ENCODE measurements at places on chromosomes 11 and 22.

DNA sequence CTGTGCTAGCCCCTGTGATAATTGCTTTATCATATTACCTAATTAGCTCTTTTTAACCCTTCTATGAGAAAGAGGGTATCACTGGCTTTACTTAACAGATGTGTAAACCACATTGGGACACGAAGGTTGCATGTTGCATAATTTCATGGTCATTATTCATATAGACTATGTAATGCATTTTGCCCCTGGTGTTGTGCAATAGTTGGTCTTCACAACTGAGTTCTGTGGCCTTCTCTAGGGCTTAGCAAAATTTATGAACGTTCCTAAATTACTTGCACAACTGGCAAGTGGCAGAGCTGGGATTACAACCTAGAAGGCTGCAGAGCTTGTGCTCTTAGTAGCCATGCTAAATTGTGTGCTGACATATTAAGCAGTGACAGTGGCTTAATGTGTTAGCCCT lies 34.6 kb upstream of the PDGFD start:
- no peaks in the 10 kb centered on the region for H3K4me1 ChIP-seq
- H3K27me3 ChIP-seq, result no peaks in the 10 kb centered on the region
- DNase-seq, result no peak
- no peaks in the 10 kb centered on the region for H3K36me3 ChIP-seq
- no peak overlapping the region for H3K4me3 ChIP-seq

DNA sequence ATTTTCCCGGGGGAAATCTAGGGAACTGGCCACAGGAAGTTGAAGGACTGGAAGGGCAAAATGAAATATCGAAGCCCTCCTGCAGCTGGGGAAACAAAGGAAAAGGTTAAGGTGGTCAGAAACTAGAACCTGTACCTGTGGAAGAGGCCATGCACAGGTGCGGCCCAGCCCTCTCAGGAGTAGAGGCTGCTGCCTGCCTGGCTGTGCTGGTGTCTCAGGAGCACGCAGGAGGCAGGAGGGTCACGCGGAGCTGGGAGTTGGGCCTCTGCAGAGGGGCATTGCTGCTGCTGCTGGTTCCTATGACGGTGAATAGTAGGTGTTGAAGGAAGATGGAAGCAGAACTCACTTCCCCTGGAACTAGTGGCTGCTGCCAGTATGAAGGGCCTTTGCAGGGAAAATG lies 425.7 kb downstream of the NTM start:
- H3K4me3 ChIP-seq, result no peak overlapping the region
- no peak overlapping the region for H3K27ac ChIP-seq
- H3K36me3 ChIP-seq, result no peaks in the 10 kb centered on the region
- DNase-seq, result no peak
- H3K27me3 ChIP-seq, result no peaks in the 10 kb centered on the region
- no peaks in the 10 kb centered on the region for H3K4me1 ChIP-seq

DNA sequence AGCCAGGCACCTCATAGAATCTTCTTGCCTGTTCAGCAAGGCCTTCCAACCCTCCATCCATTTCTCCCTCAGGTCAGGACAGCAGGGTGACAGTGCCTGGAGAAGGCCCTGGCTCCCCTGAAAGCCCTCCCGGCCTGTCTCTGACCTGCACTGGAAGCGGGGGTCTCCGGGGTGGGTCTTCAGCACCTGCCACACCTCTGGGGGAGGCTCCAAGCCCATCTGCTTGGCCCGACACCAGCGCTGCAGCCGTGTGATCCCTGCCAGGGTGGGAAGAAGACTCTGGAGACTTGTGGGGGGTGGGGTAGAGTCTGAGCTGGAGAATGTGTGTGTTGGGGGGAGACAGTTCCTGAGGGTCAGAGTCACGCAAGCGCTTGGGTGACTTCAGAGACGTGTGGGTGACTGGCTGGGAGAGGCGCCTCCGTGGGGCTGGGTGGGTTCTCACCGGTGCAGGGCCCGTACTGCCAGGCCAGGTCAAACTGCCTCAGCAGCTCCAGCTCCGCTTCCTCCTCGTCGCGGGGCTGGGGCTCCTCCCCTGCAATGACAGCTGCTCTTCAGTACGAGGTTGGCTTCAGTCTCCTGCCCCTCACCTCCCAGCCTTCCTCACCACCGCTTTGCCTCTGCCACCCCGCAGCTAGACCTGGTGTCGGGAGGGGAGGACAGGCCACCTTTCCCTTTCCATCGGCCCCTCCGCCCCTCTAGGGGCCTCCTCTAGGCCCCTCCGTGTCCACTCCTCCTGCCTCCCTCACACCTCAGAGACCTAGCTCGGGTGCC lies 615 bp downstream of the POLD4 start:
- H3K27me3 ChIP-seq, result no peaks in the 10 kb centered on the region
- peak overlapping the region; percentile 94 for H3K27ac ChIP-seq
- H3K4me3 ChIP-seq, result peak overlapping the region; percentile 79

- H3K36me3 ChIP-seq, result no peaks in the 10 kb centered on the region
- H3K4me3 ChIP-seq, result no peak overlapping the region
- no peaks in the 10 kb centered on the region for H3K27me3 ChIP-seq
- no peaks in the 10 kb centered on the region for H3K4me1 ChIP-seq
- DNase-seq, result peak; percentile 6
These were observed 53.1 kb upstream of the KCNQ1OT1 start for GRCh38 chr11:2752923-2753322.

GRCh38 chr11:45250035-45250718 lies 36.0 kb downstream of the SYT13 start:
- no peak for DNase-seq
- H3K4me1 ChIP-seq, result no peaks in the 10 kb centered on the region
- no peak overlapping the region for H3K4me3 ChIP-seq

DNA sequence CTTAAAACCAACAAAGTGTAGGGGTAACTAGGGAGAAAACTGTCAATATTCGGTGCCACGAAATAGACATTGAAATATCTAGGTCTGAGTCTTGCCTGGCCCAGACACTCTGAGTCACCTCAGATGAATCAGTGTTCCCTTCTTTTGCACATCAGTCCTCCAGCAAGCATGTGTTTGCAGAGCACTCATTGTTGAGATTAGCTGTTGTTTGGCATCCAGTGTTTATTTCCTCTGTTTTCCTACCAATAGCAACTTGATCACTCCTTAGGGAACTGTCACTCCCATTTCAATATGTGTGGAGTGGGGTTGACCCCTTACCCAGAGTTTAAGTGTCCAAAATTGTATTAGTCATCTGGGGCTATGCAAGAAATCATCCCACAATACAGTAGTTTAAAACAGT lies 4.7 kb upstream of the ASCC2 start:
- DNase-seq, result no peak
- no peak overlapping the region for H3K4me3 ChIP-seq
- no peaks in the 10 kb centered on the region for H3K36me3 ChIP-seq
- H3K27ac ChIP-seq, result peak overlapping the region; percentile 41

DNA sequence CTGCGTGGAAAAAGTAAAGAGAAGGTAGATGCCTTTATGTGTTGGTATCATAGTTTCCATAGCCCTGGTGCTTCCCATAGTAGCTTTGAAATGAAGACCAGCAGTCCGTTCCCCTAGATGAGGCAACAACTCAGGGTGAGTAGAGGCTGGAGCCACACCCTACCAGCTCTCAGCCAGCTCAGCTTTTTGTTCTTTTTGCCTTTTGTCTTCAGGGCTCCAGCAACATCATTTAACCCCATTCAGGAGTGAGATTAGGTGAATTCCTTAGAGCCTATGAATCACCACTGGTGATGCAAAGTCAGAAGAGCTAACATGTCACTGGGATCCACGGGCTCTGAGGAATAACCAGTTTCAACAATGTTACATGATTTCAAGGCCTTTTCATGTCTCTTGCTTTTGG lies 14.0 kb upstream of the SESN3 start:
- no peak for DNase-seq
- no peak overlapping the region for H3K4me3 ChIP-seq
- no peaks in the 10 kb centered on the region for H3K36me3 ChIP-seq
- no peaks in the 10 kb centered on the region for H3K27me3 ChIP-seq
- peaks cover 6% of the 10 kb centered on the region for H3K4me1 ChIP-seq

DNA sequence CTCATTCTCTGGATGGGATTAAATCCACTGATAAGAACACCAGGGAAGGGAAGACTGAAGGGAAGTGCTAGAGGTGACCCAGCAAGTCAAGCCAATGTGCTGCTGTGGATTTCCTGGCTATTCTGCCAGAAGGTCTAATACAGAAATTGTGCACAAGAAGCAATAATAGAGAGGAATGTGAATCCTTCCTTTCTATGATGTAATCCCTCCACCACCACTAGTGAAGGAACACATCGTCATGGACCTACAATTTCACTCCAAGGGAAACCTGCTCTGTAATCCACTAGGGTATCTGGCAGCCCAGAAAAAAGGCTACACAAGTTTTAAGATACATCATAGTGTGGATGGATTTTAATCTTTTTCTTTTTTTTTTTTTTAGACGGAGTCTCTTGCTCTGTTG lies 17.4 kb downstream of the LARGE2 start:
- no peaks in the 10 kb centered on the region for H3K4me1 ChIP-seq
- H3K36me3 ChIP-seq, result peaks cover 85% of the 10 kb centered on the region
- DNase-seq, result no peak
- no peaks in the 10 kb centered on the region for H3K27me3 ChIP-seq
- H3K27ac ChIP-seq, result no peak overlapping the region

DNA sequence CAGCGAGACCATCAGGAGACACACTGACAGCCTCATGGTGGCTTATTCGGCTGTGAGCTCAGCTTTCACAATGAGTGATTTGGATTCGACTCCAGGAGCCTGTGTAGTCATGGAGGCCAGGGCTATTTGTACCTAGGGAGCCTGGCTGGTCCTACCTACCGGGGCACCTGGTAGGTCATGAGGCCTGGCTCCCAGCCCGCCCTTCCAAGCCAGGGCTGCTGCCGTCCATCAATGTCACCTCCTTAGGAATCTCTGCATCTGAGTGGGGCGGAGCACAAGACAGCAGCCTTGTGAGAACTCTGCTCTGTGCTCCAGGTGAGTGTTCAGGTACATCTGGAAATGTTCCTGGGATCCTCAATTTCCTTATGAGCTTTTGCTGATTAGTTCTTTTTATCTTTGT lies at the start of gene SCGB1D4:
Gene SCGB1D4 (minus strand): TSS at position 101 of the 400 bp plus-strand sequence. CDS start 65 bp downstream, at position 36.
- no peaks in the 10 kb centered on the region for H3K4me1 ChIP-seq
- no peak within 1 kb of the TSS for H3K27ac ChIP-seq
- peaks cover 12% of the 10 kb centered on the region for H3K27me3 ChIP-seq
- no peak within 1 kb of the TSS for H3K4me3 ChIP-seq
- no peak for DNase-seq
- no peaks in the 10 kb centered on the region for H3K36me3 ChIP-seq

DNA sequence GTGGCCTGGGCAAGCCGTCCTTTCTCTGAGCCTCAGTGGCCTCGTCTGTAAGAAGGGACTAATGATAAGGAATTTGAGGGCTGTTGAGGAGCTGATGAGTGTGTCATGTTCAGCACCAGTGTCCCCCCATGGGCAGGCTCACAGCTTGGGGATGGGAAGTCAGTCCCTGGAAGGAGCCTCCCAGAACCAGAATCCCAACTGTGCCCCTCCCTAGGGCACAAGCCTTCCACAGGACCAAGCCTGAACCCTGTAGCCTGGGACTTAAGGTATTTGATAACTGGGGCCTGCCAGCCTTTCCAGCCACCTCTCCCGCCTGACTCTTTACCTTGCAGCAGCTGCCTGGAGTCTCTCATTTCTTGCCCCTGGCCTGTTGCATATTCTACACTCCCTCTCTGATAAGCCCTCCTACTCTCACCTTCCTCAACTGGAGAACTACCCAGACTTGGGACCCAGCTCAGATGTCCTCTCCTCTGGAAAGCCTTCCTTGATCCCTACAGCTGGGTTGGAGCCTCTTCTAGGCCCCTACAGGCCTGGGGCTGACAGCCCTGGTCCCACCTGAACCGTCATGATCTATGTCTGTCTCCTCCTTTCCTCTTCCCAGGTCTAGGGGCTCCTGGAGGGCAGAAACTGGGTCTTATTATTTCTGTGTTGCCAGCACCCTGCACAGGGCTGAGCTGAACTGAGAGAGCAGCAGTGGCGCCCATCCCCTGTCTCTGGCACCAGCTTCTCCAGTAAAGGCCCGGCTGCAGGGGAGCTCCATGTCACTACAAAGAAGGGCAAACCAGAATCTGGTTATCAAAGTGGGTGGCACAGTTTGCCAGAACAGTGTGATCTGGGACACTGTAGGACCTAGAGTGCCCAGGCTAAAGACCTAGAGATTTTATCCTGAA lies 1.6 kb downstream of the P2RY2 start:
- H3K27me3 ChIP-seq, result no peaks in the 10 kb centered on the region
- peaks cover 35% of the 10 kb centered on the region for H3K4me1 ChIP-seq
- no peak overlapping the region for H3K4me3 ChIP-seq

DNA sequence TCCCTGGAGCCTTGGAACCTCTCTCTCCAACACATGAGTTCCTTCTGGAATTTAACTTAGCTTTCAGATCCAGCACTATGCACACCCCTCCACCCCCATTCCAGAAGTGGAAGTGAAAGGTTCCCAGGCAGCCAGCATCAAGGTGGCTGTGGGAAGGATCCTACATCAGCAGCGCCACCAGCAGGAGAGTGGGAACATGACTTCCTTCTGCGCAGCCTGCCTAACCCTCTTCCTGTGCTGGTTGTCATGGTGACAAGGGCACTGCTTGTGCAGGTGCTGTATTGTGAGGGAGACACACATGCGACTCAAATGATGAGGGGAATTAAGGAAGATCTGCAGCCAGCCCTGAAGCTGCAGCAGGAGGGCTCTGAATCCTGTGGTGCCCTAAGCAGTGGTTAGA lies 904.5 kb upstream of the API5 start:
- no peaks in the 10 kb centered on the region for H3K36me3 ChIP-seq
- DNase-seq, result no peak
- no peaks in the 10 kb centered on the region for H3K4me1 ChIP-seq
- H3K27ac ChIP-seq, result no peak overlapping the region

GRCh38 chr11:107221748-107222285 lies 203.5 kb upstream of the GUCY1A2 start:
- H3K4me3 ChIP-seq, result no peak overlapping the region
- H3K27me3 ChIP-seq, result no peaks in the 10 kb centered on the region
- no peaks in the 10 kb centered on the region for H3K36me3 ChIP-seq

DNA sequence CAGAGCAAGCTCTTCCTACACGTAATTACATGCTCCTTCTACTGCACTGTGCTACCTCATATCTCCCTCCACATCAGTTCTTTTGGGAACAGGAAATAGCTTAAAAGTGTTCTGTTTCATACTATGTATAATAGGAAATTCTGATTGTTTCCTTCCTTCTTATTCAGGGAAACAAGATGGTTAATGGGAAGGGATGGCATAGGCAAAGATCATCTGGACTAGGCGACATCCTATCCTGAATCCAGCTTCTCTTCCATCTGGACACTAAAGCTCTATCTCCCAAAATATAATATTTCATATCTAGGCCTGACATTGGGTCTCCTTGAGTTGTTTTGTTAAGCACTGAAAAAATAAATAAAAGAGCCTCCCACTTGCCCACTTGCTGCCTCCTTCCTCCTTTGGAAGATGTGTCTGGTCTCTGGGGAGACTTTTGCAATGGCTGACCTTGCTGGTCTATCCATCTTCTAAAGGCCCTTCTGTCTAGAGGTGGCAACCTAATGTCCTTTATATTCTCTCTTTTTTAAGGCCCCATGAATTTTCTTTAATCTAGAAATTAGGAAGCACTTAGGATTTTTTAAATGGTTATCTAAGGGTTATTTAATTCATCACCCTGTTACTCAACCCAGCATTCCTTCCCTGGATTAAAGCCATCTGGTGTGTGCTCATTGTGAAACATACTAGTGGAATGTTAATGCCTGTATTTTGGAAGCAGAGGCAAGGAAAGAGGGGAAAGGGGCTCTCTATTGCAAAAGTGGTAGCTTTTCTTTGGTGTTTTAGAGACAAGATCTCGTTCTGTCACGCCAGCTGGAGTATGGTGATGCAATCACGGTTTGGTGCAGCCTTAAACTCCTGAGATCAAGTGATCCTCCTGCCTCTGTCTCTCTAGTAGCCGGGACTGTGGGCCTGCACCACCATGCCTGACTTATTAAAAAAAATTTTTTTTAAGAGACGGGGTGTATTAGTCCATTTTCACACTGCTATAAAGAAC lies 20.6 kb downstream of the CLMP start:
- no peak overlapping the region for H3K4me3 ChIP-seq
- no peaks in the 10 kb centered on the region for H3K27me3 ChIP-seq
- DNase-seq, result no peak
- peaks cover 11% of the 10 kb centered on the region for H3K4me1 ChIP-seq
- peak overlapping the region; percentile 27 for H3K27ac ChIP-seq

All from lower lobe of right lung (tissue), 2 donors.